NCI-H510A (cell line): ENCODE measurements at places on chromosomes 7 and 10.

DNA sequence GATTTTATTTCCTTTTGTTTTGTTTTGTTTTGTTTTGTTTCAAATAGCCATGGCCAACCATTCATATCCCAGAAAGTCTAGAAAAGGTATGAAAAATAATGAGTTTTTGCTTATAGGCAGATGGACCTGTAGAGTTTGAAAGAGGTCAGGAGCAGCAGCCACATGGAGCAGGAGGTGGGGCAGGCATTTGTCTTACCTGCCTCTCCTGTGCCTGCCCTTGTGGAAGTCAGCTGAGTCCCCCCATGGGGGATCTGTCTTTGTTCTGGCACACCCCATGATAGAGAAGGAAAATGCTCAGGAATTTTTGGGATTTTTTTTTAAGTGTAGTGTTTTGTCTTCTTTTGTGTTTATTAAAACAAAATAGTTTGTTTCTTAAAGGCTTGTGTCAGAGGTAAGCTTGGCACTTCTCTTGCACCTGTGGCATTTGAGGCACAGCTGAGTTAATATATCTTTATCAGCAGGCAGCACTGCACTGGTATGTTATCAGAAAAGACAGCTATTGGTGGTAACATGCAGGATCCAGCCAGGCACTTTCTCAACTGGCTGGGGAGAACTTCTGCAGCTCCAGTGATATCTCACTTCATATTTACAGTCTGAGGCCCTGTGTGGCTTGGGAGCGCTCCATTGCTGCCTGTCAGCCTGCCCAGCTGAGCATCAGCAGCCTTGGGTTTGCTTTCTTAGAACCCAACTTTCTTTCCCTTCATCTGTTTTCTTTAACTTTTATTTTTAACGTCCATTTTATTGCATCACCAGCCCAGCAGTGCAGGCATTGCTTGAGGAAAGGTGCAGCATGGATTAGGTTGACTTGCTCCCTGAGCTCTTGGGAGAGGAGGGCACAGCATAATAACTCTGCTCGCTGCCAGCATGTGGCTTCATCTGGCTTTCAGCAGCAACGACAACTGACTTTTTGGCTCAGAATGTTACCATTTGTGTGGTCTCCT is 44.4 kb downstream of the LRRC4 start:
- no peak for DNase-seq

DNA sequence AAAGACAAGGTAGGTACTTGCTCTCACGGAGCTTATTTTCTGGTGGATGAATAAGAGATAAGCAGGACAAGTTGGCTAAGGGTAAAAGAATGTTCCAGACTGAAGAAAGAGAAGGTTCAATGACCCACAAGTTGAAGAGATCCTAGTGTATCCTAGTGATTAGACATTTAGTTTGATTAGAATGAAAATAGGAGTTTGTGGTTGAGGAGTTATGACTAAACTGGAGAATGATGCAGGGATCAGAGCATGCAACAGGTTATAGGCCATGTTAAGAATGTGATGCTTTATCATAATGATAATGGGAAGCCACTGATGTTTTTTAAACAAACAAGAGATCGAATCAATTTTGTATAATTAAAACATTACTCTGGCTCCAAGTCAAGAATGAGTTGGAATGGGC is 357.2 kb downstream of the HPSE2 start:
- DNase-seq, result no peak

GRCh38 chr10:43384252-43385221 is 13.1 kb downstream of the FXYD4 start:
- no peak for DNase-seq

- DNase-seq, result no peak
These were observed 127.1 kb upstream of the SVIL start for GRCh38 chr10:29761916-29762315.

- DNase-seq, result no peak
These were observed 608.9 kb downstream of the CNTNAP2 start for GRCh38 chr7:146725520-146725919.

- DNase-seq, result no peak
These were observed 414.7 kb upstream of the GHITM start for GRCh38 chr10:83724471-83725241.

GRCh38 chr10:47195274-47195885 is 104.6 kb upstream of the GDF10 start:
- DNase-seq, result no peak

DNA sequence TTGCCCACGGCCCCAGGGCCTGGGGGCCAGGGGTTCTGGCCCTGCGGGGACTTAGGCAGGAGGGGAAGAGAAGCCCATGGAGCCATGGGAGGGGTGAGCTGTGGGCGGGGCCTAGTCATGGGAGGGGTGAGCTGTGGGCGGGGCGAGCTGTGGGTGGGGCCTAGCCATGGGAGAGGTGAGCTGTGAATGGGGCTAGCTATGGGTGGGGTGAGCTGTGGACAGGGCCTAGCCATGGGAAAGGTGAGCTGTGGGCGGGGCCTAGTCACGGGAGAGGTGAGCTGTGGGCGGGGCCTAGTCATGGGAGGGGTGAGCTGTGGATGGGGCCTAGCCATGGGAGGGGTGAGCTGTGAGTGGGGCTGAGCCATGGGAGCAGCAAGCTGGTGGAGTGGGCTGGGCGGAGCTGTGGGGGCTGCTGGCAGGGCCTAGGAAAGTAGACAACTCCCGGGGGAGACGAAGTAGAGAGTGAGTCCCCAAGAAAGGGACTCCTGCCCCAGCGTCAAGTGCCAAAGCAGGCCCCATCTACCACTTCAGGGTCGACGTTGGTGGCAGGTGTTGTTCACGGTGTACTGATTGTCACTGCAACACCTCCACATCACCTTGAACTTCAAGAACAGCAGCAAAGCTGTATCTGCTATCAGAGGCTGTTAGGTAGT is 19.2 kb upstream of the TTYH3 start:
- DNase-seq, result no peak

GRCh38 chr10:12960334-12960898 is 41.1 kb downstream of the CCDC3 start:
- DNase-seq, result no peak

- no peak for DNase-seq
These were observed 603.0 kb downstream of the PCDH15 start for GRCh38 chr10:54198051-54198450.
